ENCODE measurements at places on chromosomes 16 and 17. TPM values are rescaled to one million over a fixed set of nuclear protein-coding genes. Genes with fewer than 3 reads are reported as not detected.

DNA sequence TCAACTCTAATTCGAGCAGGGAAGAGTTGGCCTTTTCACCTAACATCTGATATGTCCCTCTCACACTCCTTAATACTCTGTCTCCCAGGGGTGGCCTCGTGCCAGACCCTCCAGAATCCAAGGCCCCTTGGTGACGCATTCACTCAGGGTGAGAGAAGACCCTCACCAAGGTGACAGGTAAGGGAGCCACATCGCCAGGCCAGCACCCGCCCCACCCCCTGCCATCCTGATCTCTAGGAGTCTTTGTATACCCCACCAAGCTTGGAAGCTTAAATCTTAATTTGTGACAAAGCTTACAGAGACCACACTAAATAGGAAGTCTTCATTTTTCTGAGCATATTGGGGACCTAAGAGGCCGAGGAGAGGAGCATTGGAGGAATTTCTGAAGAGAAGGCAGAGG lies 286.1 kb downstream of the IRF8 start:
- H3K27me3 ChIP-seq = peaks cover 17% of the 10 kb centered on the region
- no peak overlapping the region for H3K4me3 ChIP-seq
- no peaks in the 10 kb centered on the region for H3K4me1 ChIP-seq
- no peaks in the 10 kb centered on the region for H3K36me3 ChIP-seq
- no peak overlapping the region for H3K27ac ChIP-seq

Gene MILR1
- not detected for total RNA-seq

- no peaks in the 10 kb centered on the region for H3K27me3 ChIP-seq
- H3K27ac ChIP-seq = no peak overlapping the region
- no peak overlapping the region for H3K4me3 ChIP-seq
- no peaks in the 10 kb centered on the region for H3K4me1 ChIP-seq
- no peaks in the 10 kb centered on the region for H3K36me3 ChIP-seq
Measured at GRCh38 chr16:21242756-21243155, 9.3 kb downstream of the ANKS4B start.

Gene XAF1
- total RNA-seq = 0.16 TPM

Gene ITGA2B
- total RNA-seq = 14.2 TPM

GRCh38 chr17:78708510-78708973 lies 73.5 kb downstream of the CYTH1 start:
- H3K36me3 ChIP-seq = peaks cover 15% of the 10 kb centered on the region
- no peak overlapping the region for H3K27ac ChIP-seq

- peak; percentile 72 for DNase-seq
- H3K4me3 ChIP-seq = no peak overlapping the region
- H3K27ac ChIP-seq = no peak overlapping the region
Measured at GRCh38 chr16:10971560-10971961, 27.2 kb downstream of the CLEC16A start.

DNA sequence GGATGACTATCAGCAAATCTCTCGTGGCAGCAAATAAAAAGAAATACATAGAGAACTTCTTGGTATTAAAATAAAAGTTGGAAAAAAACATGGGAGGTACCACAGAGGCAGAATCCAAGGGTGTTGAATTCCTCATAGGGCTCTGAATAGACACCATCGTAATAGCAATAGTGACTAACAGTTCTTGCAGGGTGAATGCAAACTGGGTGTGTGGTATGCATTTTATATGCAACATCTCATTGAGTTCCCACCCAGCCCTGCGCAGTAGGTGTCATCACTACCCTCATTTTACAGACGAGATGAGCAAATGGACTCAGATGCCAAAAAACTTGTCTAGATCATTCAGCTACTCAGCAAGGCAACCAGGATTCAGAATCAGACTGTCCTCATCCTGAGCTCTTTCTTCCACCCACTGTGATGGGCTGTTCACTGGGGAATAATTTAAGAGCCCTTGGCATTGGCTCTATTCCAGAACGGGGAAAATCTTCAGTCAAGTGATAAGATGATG lies 354.6 kb upstream of the CDH11 start:
- H3K27ac ChIP-seq = no peak overlapping the region
- no peak for DNase-seq
- no peaks in the 10 kb centered on the region for H3K4me1 ChIP-seq
- H3K36me3 ChIP-seq = no peaks in the 10 kb centered on the region
- no peak overlapping the region for H3K4me3 ChIP-seq
- H3K27me3 ChIP-seq = no peaks in the 10 kb centered on the region

- peaks cover 14% of the 10 kb centered on the region for H3K4me1 ChIP-seq
- no peak for DNase-seq
- no peaks in the 10 kb centered on the region for H3K36me3 ChIP-seq
Measured at GRCh38 chr16:86299882-86300610, 210.3 kb upstream of the FOXF1 start.

Gene MYH10
- 257 TPM for total RNA-seq

Gene NPB
- total RNA-seq = 1.8 TPM

Measured in endodermal cell (in vitro differentiated cells).